ENCODE measurements at places on chromosomes 13 and 19.

- DNase-seq = no peak
These were observed 6.4 kb upstream of the LRRC8E start for GRCh38 chr19:7881910-7882309.

GRCh38 chr13:100662468-100663211, 12.0 kb downstream of the TMTC4 start:
- DNase-seq = no peak

DNA sequence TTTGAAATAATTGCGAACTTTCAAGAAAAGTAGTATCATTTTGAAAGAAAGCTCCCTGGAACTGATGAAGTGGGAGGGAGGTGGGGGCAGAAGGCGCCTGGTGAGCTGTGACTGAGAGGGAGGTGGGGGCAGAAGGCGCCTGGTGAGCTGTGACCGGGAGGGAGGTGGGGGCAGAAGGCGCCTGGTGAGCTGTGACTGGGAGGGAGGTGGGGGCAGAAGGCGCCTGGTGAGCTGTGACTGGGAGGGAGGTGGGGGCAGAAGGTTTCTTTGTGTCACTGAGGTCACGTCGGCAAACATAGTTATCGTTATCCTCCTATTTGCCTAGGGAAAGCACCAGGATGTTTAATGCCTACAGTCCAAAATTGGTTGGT, 24.2 kb downstream of the C2CD4C start:
- DNase-seq = no peak

- DNase-seq = no peak
These were observed 334.0 kb downstream of the SLITRK5 start for GRCh38 chr13:88005188-88005587.

All from effector CD4-positive, alpha-beta T cell (primary cell).